ENCODE measurements at places on chromosomes 11 and 22.

GRCh38 chr11:134388590-134388989 lies 23.5 kb downstream of the B3GAT1 start:
- no peak for DNase-seq

DNA sequence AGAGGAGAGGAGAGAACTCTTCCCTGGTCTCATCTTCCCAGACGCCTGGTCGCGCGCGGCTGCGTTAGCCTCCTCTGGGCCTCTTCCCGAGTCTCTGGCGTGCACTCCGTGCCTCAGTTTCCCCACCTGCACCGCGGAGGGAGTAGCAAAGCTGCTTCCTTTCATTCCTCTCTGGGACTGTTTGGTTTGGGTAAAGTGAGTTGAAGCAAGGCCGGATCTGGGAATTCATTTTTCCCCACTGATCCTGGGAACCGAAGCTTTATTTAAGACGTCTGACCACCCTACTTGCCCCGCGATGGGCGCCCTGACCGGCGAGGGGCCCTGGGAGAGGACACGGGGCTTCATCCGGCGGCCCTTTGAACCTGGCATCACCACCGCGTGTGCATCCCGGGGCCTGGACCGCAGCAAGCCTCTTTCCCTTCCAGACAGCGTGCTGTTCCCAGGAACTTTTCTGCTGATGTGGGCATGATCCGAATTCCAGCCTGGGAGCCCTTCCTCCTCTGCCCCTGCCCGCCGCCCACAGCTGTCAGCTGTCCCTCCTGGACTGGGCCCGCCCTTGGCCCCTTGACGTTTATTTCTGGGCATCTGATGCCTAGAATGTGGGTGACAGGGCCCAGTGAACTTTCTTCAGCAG lies 758 bp downstream of the LDLRAD3 start:
- DNase-seq, result no peak

DNA sequence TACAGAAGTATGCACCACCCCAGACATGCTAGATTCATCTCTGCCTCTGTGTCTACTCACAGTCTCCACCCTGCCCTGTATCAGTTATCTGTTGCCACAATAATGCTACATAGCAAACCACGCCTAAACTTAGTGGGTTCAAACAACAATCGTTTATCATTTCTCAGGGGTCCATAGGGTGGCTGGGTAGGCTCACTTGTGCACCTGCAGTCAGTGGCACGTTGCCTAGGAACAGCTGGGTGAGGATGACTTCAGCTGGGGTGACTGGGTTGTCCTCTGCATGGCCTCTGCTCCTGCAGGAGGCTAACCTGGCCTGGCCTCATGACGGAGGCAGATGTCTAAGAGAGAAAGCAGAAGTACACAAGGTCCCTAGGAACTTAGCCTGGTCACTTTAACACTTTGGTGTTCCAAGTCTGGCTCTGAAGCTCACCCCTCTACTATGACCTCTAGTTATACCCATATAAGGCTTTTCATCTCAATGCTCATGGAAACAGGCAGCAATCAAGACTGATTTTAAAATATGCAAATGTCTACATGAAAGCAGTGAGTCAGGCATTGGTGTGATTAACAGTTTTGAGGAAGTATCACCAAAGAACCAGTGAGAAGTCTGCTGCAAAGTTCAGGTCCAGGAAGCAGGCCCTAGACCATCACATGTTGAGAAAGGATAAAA lies 10.7 kb downstream of the OLFML1 start:
- peak; percentile 45 for DNase-seq

- no peak for DNase-seq
These were observed 350.4 kb downstream of the DDX10 start for GRCh38 chr11:109015283-109015682.

- no peak for DNase-seq
These were observed 14.0 kb upstream of the PARVG start for GRCh38 chr22:44166498-44167276.

DNA sequence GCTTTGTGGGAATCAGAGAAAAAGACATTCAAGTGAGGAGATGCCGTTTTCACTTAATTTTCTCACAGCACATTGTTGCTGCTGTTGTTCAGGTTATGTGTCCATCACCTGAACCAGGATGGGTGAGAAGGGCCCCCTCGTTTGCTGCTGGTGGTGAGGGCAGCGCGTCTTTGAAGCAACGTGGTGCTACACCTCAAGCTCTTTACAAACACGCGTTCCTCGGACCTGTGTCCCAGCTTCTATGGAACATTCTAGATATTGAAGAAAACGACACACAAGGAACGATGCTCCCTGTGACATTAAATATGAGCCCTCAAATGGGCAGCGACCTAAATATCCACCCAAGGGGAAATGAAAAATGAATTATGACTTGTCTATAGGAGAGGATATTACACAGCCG lies 418.6 kb downstream of the MN1 start:
- no peak for DNase-seq

- DNase-seq, result no peak
These were observed 13.8 kb downstream of the TRIOBP start for GRCh38 chr22:37710675-37711074.

DNA sequence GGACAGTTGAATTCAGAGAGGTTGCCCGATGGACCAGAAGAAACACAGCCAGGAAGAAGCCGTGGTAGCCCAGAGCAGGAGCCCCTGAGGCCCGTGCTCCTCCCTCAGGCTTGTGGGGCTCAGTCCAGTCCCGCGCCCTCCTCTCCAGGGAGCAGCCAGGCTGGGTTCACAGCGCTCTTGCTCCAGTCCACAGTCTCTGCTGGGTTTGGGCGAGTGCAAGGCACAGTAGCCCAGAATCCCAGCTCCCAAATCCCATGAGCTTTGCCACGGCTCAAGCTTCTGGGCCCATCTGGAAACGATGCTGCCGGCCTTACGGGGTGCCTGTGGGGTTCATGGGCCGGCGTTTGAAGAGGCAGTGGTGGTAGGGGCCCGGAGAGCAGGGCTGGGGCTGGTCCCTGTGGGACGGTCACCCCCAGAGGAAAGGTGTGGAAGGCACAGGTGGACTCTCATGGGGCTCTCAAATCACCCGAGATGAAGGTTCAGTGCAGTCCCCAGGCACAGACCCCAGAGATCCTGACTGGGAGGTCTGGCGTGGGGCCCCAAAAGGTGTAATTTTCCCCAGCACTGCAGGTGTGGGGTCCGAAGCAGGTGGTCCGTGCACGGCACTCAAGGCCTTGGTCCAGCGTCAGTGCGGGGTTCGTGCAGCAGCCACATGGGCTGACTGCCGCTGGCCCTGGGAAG lies 30.6 kb upstream of the ATXN10 start:
- DNase-seq, result no peak

GRCh38 chr11:109130910-109131309 lies 291.1 kb upstream of the C11orf87 start:
- DNase-seq, result no peak

GRCh38 chr22:40726514-40726913 lies 47.2 kb downstream of the MCHR1 start:
- peak; percentile 94 for DNase-seq

GRCh38 chr11:69539416-69540117 lies 58.1 kb downstream of the LINC01488 start:
- no peak for DNase-seq

DNA sequence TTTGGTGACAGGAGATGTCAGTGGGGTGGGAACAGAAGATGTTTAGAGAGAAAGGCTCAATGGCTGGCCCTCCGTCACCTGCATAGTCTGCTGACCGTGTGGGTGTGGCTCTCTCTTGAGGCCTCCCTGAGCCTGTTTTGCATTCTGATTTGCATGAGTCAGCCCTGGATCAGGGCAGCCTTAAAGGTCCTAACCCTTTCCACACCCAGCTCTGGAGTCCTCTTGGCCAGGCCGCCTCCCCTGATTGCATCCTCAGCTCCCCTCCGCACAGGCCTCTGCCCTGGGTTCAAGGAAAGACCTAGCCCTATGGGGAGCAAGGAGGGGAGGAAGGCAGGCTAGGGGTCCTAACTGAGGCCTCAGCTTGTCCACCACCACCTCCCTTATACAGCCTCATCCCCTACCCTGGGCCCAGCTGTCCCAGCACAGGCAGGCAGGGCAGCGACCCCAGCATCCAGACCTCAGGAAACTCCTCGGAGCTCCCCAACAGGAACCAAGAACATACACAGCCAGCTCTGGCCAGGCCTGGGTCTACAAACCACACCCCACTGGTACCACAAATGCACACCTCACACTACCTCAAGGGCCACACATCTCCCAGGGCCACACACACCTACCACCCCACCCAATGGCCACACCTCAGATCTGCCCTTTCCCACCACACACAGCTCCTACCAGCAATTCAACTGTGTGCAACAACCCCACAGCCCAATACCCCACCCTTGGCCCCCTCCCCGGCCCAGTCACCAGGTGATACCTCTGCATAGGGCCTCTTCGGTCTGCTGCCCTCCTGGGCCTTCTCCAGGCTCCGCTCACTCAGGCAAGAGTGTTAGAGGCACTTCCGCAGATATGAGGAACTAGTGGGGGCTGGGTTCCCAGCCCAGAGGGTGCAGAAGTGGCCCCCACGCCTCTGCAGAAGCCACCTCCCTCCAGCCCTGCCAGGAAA lies 13.7 kb downstream of the ARAP1 start:
- DNase-seq, result peak; percentile 89

DNA sequence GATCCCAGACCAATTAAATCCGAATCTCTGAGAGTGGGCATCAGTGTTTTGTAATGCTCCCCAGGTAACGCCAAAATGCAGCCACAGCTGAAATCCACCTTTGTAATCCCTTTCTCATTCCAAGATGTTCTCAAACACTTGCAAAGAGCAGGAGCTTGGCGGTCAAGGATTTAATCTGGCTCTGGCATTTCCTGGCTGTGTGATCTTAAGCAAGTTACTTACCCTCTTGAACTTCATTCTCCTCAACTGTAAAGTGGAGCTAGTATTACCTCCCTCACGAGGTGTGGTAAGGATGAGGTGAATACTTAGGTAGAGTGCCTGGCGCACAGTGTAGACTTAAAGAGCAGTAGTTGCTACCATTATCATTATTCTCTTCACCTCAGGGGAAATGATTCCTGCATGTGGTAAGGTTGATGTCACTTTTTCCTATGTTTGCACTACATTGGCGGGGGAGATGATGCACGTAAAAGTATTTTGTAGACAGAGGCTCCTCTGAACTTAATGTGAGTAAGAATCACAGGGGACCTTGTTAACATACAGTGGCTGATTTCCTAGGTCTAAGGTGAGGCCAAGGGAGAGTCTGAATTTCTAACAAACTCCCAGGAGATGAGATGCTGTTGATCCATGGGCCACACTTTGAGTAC lies 210.4 kb upstream of the PITPNB start:
- DNase-seq, result no peak

DNA sequence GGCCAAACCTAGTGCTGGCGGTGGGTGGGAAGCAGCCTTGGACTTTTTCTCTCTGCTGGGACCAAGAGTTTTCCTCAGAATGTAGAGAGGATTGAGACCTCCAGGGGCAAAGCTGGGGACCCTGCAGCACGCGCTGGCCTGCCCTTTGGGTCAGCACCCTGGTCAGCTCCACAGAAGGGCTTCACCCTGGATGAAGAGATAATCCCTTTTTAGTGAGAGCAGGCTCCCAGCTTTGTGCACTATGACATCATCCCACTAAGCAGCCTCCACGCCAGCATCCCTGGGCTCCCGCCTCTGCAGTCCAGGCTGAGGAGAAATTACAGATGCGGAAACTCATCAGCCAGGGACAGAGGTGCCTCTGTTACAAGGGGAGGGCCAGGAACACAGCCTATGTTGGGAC lies 23.5 kb downstream of the DRICH1 start:
- DNase-seq, result peak; percentile 48

GRCh38 chr11:44528103-44528502 lies 37.4 kb upstream of the CD82 start:
- no peak for DNase-seq

DNA sequence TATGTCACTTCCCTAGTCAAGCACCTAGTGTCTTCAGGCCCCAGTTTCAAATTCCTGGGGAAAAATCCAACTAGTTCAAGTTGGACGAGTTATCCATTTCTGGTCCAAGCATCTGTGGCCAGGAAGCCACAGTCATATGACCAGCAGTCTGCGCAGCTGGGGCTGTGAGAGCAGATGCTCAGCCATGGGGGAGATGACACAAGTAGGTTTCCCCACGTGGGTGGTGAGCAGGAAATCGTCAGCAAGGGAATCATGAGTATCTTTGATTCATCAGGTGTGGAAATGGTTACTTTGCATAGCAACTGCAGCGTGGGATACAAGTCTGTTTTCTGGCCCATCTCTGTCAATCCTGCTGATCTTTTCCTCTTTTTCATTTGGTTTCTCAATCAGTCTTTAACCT lies 185.3 kb downstream of the C11orf91 start:
- no peak for DNase-seq

- no peak for DNase-seq
These were observed 14.6 kb upstream of the NRGN start for GRCh38 chr11:124724979-124725718.

GRCh38 chr11:11229647-11230046 lies 123.4 kb downstream of the CSNK2A3 start:
- no peak for DNase-seq

GRCh38 chr11:12376259-12377081 lies 901 bp upstream of the PARVA start:
- no peak for DNase-seq

- no peak for DNase-seq
These were observed 9.6 kb downstream of the PARVB start for GRCh38 chr22:44033694-44034093.

GRCh38 chr11:90723475-90723874 lies 500.6 kb upstream of the CHORDC1 start:
- no peak for DNase-seq

DNA sequence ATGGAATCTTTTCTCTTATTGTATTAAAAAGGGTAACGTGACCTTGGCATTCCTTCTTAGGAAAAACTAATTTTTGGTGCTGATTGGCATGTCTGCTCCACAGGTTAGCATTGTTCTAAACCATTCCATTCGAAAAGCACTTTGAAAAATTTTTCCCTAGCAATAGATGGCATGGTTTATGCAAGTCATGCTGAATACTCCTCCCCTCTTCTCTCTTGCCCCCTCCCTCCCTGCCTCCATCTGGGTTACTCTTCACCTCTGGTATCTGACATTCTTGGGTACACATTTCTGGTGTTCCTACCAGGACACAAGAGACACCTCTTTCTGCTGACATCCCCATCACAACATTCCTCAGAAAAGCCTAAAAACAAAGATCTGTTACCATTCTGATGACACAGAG lies 1.5 kb upstream of the SLC22A25 start:
- no peak for DNase-seq

- peak; percentile 45 for DNase-seq
These were observed 43.4 kb downstream of the APOL5 start for GRCh38 chr22:35761037-35761436.

DNA sequence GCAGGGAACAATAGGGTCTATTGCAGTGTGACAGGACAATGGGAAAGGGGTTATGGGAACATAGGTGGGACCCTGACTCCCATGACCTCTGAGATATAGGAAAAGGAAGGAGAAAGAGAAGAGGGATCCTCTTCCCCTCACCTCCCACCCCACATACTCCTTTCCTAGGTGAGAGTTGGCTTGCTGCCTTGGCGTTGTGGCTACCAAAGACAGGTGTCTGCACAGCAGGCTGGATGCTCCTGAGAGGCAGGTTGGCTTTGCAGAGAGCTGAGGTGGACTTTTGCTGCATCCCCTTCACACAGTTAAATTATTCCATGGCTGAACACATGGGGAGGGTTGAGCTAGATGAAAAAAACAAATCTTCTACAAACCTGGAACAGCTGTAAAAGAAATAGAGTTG lies 80.7 kb downstream of the SYT9 start:
- no peak for DNase-seq

GRCh38 chr11:129945373-129945772 lies 50.0 kb upstream of the NFRKB start:
- DNase-seq, result peak; percentile 97
